ENCODE measurements at places on chromosomes 2 and 18.
A peak's percentile ranks its signal among the peaks of the same experiment; 100 is the strongest.

DNA sequence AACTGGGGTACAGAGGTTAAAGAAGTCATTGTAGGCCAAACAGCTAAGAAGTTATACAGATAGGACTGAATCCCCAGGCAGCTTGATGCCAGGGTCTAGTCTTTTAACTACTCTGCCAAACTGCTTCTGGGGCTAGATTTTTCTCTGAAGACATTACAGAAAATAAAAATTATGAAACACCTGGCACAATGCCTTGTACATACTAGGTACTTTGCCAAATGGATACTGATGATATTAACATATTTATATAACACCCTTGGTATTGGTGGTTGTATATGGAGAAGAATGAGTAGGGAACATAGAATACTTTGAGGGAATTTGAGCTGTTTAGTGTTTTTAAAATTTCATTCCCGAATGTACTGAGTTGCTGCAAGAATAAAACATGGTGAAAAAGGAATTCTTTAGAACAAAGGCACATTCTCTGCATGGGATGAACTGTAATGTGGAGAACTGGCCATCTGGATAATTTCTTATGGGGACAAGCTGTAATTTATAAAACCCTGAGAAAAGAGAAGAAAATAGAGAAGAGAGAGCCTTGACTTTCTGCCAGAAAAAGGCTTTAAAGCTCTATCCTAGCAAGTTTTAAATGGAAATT lies 210.9 kb upstream of the TMEM200C start:
- DNase-seq: no peak

GRCh38 chr2:186946896-186947467 lies 98.0 kb upstream of the ZSWIM2 start:
- no peak for DNase-seq

DNA sequence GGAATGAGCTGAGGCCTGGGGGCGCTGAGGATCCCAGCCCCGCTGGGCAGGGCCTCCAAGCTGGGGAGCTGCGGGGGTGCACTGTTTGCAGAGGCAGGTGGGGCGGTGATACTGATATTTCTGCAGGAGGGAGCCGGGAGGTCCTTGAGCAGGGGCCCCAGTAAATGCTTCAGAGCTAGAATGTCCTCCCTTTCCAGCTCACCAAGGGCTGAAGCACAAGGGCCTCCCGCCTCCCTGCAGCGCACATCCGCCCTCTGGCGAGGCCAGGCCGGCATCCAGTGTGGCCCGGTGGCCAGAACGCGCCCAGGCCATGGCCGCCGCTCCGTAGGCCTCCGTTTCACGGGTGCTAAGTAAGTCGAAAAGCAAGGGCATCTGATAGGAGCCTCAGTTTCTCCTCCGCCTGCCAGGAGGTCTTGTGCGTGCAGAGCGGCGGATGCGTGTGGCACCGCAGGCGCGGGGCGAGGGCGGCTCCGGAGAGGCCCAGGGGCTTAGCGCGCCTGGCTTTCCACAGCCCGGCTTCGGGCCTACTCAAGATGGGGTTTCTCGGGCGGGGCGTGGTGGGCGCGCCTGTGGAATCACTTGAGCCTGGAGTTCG lies 29.5 kb upstream of the CHMP1B start:
- DNase-seq: no peak

GRCh38 chr2:161096336-161096735 lies 63.9 kb upstream of the TANK start:
- peak; percentile 32 for DNase-seq

- no peak for DNase-seq
These were observed 166.9 kb upstream of the EPB41L3 start for GRCh38 chr18:5710676-5711075.

GRCh38 chr2:57669570-57669969 lies 377.0 kb upstream of the VRK2 start:
- DNase-seq: no peak

- no peak for DNase-seq
These were observed 71.8 kb downstream of the HAUS1 start for GRCh38 chr18:46176001-46176400.

DNA sequence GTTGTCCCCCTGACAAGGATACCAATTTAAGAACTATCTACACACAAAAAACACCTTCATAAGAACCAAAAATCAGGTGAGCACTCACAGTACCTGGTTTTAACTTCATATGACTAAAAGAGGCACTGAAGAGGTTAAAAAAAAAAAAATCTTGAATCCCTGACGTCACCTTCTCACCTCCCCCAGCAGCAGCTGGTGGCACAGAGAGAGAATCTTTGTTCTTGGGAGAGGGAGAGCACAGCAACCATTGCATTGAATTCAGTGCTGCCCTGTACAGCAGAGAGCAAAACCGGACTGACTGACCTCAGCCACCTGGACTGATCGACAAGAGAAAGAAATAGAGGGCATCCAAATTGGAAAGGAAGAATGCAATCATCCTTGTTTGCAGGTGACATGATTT lies 566.0 kb downstream of the TMX3 start:
- DNase-seq: no peak

DNA sequence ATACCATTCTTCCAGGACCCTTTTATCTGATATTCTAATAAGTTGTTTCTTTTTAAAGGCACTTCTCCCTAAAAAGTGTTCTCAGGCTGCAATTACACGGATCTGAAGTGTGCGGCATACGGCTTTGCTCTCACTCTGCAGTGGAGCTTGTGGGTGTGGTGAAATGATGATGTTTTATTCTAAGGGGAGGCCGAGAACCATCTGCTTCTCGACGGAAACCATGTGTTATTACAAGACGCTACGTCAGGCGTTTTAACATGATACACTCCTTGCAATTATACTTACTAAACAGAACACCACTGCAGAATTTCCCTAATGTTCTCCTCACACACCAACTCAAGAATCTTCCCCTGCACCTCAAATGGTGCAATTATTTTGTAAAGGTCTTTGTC lies 34.9 kb upstream of the CTDP1 start:
- no peak for DNase-seq

GRCh38 chr2:226873826-226874225 lies 38.0 kb downstream of the RHBDD1 start:
- no peak for DNase-seq

DNA sequence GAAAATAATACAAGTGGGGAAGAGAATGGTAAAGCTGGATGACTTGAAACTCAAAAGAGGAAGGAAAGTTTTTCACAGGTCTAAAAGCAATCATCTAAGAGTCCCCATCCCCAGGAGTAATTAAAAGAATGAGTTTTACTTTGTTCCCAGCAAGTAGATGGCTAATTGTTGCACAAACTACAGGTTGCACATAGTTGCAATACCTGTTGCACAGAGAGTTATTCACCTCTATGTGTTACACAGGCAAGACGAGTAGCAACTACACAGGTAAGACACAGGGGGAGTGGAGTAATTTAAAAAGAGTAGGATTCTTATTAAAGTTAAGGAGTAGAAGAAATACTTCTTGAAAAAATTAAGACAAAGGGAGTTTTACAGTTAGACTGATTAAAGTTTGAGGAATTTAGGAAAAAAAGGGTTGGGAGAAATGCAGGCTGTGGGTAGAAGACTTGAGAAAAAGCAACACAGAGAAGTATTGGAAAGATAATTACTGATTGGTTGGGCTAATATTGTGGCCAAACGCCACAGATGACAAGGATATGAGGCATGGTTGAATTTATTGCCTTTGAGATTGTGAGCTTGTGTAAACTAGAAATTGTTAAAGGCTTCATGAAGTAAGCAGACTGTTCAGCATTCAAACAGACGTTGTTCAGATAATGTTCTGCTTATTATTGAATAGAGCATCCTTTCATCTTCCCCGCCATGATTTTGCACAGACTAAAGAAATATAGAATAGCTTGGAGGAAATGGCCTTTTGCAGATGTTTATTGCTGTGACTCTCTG lies 699.3 kb downstream of the NR4A2 start:
- DNase-seq: peak; percentile 13

DNA sequence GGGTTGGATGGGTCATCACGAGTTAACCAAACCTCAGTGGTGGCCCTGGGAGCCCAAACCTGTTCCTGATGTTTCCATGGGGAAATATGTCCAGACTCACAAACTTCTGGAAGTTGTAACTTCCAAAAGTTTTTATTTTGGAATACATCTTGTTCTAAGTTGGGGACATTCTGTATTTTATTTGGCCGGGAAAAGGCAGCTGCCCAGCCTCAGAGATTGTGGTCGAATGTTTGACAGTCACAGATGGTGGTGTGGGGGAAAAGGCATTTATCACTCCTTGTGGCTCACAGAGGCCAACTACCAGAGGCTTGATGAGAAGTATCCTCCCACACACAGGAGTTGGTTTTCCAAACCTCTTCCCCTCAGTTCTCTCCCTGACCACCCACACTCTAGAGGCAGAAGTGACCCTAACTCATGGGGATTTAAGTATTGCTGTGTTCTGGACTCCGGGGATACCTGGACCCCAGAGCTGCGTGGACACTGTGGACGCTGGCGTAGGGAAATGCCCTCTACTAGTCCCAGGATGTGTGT lies 124.7 kb upstream of the PPP1CB start:
- peak; percentile 76 for DNase-seq

- DNase-seq: no peak
These were observed 71.4 kb upstream of the LAPTM4A start for GRCh38 chr2:20122864-20123263.

DNA sequence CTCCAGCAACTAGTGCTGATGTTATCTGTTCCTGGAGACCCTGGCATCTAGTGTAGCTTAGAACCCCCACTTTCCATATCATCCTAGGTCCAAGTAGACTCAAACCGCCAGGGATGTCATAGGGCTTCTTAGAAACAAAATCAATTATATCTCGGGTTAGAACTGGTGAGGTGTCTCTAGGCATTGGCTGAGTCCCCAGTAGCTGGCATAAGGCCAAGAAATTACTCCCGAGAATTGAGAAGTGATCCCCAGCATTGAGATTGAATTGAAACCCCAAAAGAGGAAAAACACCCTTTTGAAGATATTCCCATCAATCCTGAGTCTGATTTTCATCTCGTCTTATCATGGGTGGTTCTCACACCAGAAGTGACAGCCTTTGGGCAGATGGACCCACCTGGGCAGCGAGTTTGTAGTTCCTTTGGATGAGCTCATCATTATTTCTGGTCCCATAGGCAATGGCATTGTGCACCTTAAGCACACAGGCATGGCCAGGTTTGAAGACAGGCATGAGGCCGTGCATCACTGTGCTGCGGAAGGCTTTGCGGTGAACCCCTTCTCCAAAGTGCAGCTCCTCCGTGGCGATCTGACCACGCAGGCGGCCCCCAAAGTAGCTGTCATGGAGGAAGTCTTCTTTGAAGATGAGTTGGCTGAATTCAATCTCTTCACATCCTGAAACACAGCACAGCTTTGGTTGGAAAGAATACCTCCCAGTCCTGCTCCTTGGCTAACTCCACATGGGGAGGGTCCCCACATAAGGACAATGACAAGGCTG lies 112.2 kb downstream of the ALPK2 start:
- DNase-seq: no peak

DNA sequence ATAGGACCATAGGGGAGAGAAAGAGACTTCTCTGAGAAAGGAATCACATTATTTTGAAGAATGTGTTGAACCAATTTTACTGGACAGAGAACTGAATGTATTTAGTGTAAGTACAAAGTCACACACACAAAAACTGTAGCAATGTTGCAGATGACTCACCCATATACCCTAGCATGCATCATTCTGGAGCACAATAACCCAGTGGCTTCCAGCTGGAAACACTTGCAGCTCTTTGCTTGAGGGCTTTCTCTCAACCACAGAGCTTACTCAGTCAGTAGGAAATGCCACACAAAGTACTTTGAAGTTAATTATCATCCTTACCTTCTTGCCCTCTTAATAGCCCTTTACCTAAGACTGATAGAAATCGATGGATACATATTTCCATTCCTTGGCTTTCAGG lies 760.0 kb upstream of the FSHR start:
- peak; percentile 89 for DNase-seq

DNA sequence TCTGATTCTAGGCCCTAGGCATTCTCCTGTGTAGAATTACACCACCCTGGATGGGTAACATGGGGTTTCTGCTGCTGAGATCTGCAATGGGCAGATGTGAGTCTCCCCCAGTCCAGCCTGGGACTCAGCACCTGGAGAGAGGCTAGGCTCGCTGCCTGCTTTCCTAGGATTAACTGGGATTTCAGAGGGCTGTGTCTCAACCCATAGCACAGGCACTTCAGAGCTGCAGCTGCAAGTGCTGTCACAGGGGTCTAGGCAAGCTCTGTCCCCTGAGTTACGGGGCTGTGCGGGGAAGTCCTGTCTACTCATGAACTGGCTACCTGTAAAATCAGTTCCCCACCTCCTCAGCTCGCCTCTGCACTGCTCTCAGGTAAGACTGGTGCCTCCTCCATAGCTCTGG lies 51.5 kb downstream of the CABLES1 start:
- DNase-seq: no peak

DNA sequence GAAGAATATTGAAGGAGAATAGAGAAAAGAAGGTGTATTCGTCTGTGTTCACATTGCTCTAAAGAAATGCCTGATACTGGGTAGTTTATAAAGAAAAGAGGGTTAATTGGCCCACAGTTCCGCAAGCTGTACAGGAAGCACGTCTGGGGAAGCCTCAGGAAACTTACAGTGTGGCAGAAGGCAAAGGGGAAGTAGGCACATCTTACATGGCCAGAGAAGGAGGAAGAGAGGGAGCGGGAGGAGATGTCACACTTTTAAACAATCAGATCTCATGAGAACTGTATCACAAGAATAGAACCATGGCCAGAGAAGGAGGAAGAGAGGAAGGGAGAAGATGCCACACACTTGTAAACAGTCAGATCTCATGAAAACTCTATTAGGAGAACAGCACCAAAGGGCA lies 159.6 kb upstream of the TPO start:
- no peak for DNase-seq

DNA sequence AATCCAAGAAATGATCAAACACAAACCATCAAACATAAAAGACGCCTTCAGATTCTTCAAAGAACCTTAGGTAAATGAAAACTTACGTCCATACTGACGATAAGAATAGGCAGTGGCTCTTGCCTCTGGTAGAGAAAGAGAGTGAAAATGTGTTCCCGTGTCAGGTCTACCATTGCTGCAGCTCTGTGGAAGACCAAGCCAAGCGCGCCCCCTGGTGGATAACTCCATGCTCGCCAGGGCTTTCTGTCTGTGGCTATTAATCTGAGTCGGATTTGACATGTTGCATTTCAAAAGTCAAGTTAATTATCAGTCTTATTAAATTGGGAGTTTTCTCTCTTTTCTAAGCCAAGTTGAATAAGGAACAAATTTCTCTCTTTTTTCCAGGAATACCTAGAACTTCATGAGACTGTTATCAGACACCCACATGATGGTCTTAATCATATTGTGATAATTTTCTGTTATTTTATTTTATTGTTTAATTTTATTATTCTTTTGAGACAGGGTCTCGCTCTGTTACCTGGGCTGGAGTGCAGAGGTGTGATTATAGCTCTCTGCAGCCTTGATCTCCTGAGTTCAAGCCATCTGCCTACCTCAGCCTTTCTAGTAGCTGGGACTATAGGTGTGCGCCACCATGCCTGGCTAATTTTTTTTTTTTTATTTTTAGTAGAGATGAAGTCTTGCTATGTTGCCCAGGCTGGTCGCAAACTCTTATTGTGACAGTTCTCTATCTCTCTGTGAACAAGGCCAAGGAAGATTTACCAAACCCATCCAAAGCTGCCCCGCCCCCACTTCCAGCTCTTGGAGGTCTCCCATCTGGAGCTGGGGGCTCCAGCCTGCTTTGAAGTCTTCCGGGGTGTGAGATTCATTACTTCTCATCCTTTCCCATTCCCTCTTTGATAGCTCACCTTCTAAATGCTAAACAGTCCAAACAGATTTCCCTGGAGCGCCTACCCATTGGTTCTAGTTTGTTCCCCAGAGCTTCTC lies 15.8 kb upstream of the ZAP70 start:
- DNase-seq: peak; percentile 90

GRCh38 chr18:13454363-13455150 lies 236.0 kb downstream of the LDLRAD4 start:
- DNase-seq: no peak
